Hematopoietic multipotent progenitor cell treated with erythropoietin and hydrocortisone succinate and interleukin-3 and kit ligand, for 6 days (in vitro differentiated cells): ENCODE measurements at places on chromosomes 6 and 20.

- peak; percentile 39 for DNase-seq
These were observed 9.0 kb upstream of the OVOL2 start for GRCh38 chr20:18066421-18067333.

GRCh38 chr20:38061109-38061508 is 27.6 kb downstream of the RPRD1B start:
- DNase-seq, result no peak

GRCh38 chr20:41158082-41158625 is 20.8 kb downstream of the PLCG1 start:
- no peak for DNase-seq

DNA sequence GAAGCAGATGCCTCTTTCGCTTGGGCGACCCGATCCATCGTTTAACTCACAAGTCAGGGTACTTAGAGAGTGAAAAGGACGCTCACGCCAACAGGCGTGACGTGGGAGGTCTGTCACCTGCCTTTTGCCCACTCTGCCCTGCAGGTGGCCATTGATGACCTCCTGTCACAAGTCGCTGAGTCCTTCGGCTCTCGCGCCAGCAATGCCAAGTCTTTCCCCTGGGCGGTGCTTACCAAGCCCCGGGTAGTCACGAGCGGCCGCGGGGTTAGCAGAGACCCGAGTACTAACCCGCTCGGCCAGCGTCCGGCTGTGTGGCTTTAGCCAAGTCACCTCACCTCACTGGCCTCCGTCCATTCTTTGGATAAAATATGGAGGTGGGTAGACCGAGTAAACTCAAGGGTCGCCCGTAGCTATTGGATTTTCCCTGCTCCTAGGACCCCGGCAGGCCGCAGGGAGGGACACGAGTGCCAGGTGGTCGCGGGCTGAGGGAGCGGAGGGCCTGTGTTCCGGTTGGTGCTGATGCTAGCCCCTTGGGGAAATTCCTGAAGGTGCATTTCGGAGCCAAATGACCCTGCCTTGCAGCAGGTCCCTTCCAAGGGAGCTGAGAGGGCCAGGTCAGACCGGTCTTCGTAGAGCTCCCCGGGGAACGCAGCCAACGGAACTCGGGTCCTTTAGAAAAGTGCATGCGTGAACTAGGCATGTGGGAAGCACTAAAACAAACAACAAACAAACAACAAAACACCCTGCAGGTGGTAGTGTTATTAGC is 668 bp downstream of the PKIB start:
- DNase-seq, result peak; percentile 25

- DNase-seq, result peak; percentile 90
These were observed 2.9 kb upstream of the BMP6 start for GRCh38 chr6:7723041-7723447.

- DNase-seq, result no peak
These were observed 210.3 kb downstream of the FOXA2 start for GRCh38 chr20:22374066-22374465.

- DNase-seq, result peak; percentile 52
These were observed 15.2 kb downstream of the VNN2 start for GRCh38 chr6:132742495-132742894.

GRCh38 chr20:33848391-33848790 is 37.2 kb downstream of the CHMP4B start:
- no peak for DNase-seq

DNA sequence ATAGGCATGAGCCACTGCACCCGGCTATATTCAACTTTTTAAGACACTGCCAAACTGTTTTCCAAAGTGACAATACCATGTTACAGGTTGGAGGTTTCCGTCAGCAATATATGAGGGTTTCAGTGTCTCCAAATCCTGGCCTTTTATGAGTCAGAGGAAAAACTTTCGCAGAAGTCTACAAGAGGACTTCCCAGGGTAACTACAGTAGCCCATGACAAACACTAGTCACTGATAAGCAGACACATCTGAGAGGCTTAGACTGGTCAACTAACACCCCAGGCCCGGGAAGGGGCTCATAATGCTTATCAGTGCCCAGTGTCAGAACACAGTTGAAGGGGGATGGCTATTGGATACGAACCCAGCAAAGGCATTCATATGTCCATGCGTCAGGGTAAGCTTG is 85.4 kb downstream of the SOX4 start:
- no peak for DNase-seq

DNA sequence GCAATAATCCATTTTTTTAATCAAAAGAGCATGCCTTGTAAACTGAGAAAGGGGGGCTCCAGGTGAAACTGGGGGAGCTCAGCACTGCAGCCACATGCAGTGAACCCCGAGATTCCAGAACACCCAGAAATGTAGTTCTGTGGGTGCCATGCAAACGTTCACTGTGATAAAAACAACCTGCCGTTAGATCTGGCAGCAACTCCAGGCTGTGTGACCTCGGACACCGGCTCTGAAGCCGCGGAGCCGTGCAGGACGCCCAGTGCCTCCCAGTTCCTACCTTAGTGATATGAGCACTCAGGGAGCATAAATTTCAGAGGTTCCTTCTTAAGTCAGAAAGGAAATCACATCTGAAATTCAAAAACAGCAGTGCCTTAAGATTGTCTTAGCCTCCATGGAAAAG is 85.4 kb upstream of the THBS2 start:
- no peak for DNase-seq

DNA sequence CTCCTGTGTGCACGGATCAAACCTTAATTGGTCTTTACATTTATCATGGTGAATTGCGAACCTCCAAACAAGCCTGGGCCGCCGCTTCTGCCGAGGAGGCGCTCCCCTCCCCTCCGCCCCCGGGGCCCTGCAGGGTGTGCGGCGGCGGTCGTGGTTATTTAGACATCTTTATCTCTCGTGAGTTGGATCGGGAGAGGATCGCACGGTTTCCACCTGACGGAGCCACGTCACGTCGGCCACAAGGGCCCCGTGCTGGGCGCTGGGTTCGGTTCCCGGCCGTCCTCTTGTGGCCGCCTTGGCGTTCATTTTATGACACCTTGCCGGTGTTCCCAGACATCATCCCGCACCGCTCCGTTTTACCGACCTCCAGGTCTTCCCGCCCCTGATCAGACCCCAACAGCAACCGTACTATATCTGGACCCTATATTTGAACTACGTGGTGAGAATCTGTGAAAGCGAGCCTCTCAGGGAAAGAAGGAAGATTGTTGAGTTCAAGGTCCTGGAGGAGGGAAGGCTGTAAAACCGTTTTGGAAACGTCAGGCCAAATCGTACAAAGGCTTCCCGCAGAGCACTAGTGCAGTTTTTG is 1.3 kb upstream of the CNR1 start:
- peak; percentile 18 for DNase-seq

GRCh38 chr6:157760589-157761330 is 62.3 kb upstream of the SNX9 start:
- DNase-seq, result no peak

DNA sequence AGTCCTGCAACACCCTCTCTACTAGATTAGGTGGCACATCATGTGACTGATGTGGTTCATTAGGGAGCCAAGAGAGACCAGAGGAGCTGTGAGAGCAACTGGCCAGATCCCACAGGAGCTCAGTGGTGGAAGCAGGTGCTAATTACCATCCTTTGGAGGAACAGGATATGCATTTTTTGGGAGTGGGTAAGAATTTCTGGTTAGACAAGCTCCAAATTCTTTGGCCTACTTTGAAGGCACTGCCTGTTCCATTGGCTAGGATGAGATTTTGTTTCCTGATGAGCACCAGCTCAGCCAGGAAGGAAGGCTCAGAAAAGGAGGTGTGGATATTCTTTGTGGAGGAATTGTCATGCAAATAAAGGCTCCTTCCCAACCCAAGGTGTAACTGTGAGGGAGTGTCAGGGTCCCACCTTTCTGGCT is 130.3 kb upstream of the BMP2 start:
- DNase-seq, result no peak

GRCh38 chr6:136723780-136724179 is 68.5 kb downstream of the MAP3K5 start:
- peak; percentile 63 for DNase-seq

DNA sequence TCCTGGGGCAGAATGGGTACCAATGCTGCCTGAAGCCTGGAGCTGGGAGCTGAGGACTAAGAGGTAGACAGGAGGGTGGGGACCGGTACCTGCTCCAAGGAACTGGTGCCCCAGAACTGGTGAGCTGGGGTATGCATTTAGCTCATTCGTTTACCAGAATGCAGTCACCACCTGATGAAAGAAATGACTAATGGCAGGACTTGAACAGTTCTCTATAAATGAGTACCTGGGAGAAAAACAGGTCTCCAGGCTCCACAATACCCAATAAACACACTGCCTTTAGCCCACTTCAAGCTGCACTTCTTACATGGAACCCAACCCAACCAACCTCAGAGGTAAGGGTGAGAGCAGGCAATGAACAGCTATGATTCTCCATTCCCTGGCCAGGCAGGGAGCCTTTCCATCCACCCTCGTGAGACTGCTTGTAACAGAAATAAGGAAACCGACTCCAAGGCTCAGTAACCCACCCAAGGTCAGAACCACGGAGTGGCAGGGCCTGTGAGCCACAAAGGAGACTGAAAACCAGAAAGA is 15.4 kb downstream of the FKBP1A start:
- no peak for DNase-seq

DNA sequence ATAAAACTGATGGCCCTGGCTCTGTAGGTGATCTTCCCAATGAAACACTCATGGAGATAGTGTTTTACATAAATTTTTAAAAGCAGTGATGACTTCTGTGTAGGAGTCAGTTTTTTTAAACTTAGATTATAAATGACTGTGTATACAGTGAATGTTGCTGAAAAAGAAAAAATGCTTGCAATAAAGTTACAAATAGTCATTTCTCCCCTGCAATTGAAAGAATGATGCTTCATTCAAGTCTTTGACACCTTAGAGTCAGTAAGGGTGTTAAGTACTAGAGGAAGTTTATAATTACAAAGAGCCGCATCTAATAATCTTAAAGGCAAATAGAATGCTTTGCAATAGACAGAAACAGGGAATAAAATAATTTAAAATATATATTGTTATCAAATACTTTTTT is 27.6 kb downstream of the ZNF292 start:
- no peak for DNase-seq

GRCh38 chr20:16476032-16476431 is 97.2 kb downstream of the KIF16B start:
- DNase-seq, result peak; percentile 64

DNA sequence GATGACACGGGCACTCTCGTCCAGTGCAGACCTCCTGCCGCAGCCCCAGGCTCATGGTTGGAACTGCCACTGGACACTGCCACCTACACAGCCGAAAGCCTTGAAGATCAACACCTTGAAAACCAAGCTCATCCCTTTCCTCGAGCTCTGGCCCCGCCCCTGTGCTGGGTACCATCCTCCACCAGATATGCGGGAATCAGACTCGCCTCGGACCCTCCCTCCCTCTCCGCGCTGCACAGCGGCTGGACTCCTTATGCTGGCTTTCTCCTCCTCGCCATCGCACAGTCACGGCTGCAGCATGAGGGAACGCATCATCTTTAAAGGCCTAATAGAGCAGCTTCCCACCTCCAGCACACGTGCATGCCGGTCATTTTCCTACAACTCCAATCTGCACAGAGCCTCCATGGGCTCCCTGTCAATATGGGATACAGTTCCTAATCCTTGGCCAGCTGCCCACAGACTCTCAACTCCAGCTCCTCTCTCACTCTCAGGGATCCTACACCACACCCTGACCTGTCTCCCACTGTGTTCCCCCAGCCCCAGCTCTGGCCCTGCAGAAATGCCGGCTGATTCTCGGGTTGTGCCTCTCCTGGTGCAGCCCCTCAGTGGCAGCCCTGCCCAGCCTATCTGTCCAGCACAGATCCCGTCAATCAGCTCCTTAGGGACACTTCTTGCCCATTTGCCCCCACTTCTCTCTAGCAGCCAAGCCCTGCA is 23.2 kb downstream of the TXNDC5 start:
- DNase-seq, result no peak

- no peak for DNase-seq
These were observed 5.5 kb upstream of the ABCF1 start for GRCh38 chr6:30565772-30566171.

DNA sequence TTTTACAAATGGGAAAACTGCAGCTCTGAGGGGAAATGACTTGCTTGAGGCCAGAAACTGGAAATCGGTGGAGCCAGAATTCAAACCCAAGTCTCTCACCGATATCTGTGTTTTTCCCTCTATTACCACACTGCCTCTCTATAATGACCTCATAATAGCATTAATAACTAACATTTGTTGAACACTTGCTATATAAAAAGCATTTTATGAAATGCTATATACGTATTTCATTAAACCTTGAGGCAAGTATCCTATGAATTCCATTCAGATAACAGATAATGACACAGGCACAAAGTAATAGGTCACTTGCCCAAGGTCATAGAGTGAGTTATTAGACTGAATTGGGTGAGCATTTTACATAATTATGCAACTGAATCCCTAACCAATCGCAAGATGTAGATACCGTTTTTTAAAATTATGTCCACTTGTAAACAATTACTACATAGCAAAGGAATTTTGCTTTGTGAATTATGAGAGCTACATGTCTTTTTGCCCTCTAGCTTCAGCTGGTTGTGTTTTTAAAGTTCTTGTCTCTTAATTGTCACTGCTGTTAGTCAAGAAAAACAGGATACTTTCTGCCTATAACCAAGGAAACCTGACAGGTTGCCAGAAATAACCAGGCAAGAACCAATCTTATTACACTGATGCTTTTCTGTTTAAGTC is 4.7 kb downstream of the DSN1 start:
- DNase-seq, result no peak

- DNase-seq, result no peak
These were observed 180.4 kb upstream of the JARID2 start for GRCh38 chr6:15065261-15065989.

DNA sequence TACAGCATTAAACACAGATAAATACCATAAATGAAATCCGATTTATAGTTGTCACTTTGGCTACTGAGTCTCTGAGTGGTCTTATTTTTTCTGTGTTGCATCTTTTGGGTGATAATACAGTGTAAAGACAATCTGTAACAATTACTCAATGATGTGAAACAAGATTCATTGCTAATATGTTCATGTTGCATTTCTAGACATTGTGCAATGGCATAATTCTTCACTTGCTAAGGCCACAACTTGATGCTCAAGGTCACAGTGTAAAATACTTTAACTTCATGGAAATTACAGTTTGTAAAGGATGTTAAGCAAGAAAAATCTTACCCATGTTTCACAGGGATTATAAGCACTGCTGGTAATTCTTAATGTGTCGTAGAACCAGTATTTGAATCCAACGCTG is 74.9 kb upstream of the SMLR1 start:
- DNase-seq, result no peak

DNA sequence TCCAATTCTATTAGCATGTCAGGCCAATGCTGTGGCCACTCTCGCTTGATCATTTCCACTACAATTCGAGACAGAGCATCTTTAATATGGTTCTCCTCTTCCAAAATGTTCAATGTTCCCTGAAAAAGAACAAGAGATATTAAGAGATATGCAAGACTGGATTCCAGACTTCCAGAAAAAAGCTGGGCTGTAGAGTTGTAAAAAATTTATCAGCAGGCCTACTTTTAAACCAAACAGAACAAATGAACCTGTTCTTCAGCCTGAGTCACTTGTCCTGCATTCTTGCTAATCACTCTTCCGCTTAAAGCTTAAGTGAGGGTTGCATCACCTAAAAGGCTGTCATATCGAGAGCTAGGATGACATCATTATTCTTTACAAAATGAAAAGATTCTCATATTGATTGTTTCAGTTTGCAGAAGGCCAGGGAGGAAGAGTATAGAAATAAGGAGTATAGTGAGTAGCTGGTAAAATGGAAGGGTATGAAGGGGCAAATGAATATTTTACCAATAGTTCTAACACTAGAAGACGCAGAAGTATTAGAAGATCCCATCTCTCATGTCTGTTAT is 4.9 kb downstream of the XPO5 start:
- no peak for DNase-seq
